Nephron progenitor cell (in vitro differentiated cells): ENCODE measurements at places on chromosomes 6 and 20.
A peak's percentile ranks its signal among the peaks of the same experiment; 100 is the strongest.

DNA sequence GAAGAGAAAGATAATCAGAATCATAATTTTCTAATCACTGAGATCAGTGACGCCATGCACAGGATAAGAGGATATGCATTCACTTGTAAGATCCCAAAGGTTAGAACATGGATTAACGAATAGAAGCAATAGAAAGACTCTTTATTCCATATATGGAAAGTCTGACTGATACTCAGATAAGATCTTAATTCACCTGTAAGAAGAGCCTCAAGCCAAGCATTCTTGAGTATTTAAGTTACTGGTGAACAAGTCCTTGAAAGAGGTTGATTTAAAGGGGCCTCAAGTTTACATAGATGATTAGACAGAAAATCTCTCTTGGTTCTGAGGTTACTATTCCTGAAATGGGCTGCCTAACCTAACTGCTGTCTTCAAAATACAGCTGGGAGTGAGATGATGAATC lies 53.8 kb upstream of the MTRF1L start:
- DNase-seq: no peak

DNA sequence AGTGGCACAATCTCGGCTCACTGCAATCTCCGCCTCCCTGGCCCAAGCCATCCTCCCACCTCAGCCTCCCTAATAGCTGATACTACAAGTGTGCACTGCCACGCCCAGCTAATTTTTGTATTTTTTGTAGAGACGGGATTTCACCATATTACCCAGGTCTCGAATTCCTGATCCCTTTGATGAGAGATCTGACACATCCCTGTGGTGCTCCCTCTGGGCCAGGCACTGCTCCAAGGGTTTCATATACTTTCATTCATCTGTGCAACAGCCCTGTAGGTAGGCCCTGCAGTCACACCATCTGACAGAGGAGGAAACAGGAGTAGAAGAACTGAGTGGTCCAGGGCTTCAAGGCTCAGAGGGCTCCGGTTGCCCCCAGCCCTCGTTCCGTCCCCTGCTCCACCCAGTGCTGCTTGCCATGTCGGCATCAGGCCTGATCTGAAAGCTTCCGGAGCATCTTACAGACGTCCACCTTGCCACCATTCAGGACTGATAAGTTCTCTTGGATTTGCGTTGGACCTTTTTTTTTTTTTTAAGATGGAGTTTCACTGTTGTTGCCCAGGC lies 3.3 kb downstream of the ZGPAT start:
- DNase-seq: no peak

DNA sequence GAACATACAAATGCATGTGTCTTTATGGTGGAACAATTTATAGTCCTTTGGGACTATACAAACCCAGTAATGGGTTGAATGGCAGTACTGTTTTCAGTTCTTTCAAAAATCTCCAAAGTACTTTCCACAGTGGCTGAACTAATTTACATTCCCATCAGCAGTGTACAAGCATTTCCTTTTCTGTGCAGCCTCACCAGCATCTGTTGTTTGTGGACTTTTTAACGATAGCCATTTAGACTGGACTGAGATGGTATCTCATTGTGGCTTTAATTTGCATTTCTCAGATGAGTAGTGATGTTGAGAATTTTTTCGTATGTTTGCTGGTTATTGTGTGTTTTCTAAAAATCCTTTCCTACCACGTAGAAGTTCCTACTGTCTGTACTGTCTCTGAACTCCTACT lies 327.2 kb upstream of the ZFP64 start:
- no peak for DNase-seq

DNA sequence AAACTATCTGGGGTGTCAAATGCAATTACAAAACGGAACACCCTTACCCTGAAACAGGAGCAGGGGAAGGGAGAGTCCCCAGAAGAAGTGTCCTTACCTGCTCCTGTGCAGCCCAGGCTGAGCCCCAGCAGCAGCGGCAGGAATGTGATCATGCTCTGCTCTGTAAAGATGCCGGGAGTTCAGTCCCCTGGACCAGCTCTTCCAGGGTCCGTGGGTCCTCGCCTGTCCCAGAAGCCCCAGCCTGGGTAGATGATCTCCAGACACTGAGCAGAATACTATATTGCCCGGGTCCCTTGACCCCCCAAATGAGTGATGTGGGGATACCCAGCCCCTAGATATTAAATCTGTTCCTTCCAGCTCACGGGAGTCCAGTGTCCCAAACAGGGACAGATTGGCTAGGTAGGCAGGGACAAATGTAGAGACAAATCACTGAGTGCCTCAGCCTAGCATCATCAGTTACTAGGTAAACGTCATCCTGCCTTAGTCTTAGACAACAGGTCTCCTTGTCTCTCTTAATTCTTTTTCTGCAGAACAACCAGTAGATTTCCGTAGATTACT lies at the start of gene HLA-DMB:
HLA-DMB (minus strand) TSS at position 373 of the 558 bp plus-strand sequence; CDS start at position 152, 221 bp downstream.
- peak; percentile 45 for DNase-seq
